ENCODE measurements at places on chromosomes 1 and 21.

- no peak for DNase-seq
Measured at GRCh38 chr1:242847390-242847993, 323.0 kb upstream of the PLD5 start.

GRCh38 chr1:167083066-167083665, 7.0 kb downstream of the GPA33 start:
- no peak for DNase-seq

DNA sequence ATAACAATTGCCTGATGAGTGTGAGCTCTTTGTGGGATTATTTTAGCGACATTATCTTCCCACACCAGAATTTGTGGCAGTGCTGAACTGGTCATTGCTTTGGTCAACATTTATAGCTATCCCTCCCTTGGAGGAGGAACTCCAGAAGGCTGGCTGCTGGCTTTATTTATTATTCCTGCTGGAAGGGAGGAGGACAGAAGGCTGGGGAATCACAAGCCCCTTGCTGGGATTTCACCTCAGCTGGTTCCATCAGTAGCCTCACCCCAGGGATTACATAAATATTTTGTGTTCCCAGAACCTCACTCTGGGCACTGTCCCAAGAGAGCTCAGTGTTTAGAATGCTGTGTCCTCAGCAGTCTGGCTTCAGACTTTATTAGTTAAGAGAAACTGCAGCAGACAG, 102.8 kb upstream of the C1orf21 start:
- no peak for DNase-seq

- no peak for DNase-seq
Measured at GRCh38 chr1:245598524-245599305, 443.9 kb downstream of the KIF26B start.

DNA sequence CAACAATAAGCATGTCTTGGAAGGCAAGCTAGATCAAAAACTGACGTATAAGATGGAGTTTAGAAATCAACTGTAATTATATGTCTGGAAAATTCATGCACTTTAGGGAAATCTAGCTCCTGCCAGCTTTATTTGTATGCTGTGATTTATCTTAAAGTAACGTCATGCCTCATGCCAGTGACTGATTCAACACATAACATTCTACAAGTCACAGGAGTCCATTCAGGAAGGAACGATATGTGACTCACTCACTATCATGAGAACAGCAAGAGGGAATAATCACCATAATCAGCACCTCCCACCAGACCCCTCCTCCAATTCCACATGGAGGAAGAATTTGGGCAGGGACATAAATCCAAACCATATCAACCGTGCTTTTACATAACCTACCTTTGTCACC, 682.4 kb upstream of the ADAMTS5 start:
- DNase-seq: no peak

DNA sequence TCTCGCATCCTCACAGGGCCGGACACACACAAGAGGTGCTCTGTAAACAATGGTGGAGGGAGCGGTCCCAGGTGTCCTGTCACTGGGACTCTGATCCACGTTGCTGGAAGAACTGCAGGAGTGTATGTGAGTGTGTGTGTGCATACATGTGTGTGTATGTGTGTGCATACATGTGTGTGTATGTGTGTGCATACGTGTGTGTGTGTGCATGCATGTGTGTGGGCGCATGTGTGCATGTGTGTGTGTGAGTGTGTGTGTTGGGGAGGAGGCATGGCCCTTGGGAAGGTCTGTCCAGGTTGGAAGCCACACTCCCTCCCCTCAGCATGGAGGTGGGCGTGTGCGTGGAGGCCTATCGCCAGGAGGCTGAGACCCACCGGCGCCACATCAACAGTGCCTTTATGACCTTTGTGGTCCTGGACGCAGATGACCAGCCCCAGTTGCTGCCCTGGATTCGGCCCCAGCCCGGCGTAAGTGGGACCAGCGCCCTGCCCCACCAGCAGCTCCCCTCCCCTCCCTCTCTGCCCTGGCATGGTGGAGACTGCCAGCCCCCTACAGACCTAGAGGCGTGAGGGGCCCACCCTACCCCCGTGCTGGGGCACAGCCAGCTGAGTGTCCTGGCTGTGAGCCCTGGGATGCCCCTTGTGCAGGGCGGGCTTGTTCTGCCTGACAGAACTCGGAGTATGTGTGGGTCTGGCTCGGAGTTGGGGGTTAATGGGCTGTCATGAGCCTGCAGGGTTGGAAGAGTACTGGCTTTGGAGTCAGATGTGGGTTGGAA, 22.2 kb downstream of the FAM151A start:
- DNase-seq: no peak

DNA sequence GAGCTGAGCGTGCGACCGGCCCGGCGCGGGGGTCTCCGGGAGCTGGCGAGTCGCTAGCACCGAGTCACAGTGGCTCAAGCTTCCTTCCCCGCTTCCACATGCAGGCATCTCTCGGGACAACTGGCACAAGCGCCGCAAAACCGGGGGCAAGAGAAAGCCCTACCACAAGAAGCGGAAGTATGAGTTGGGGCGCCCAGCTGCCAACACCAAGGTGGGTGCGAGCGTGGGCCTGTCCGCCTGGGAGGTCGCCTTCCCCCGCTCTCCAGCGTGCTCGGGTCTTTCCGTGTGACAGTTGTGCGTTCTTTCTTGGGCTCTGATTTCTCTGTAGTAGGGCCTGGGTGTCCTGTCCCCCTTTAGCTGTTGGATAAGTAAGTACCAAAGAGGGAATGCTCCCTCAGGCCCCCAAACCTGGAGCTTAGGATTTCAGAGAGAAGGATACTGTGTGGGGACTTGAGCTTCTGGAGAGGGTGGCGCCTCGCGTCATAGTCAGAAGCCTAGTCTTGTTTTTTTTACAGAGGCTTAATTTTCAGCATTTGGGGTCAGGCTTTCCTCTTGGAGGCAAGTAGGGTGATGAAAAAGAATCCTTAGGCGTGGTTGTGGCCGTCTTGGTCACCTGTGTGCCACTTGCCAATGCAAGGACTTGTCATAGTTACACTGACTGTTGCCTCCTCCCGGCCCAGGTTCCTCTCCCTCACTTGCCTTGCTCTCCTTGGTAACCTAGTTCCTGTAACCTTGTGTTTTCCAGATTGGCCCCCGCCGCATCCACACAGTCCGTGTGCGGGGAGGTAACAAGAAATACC, 790 bp downstream of the RPS8 start:
- DNase-seq: no peak

DNA sequence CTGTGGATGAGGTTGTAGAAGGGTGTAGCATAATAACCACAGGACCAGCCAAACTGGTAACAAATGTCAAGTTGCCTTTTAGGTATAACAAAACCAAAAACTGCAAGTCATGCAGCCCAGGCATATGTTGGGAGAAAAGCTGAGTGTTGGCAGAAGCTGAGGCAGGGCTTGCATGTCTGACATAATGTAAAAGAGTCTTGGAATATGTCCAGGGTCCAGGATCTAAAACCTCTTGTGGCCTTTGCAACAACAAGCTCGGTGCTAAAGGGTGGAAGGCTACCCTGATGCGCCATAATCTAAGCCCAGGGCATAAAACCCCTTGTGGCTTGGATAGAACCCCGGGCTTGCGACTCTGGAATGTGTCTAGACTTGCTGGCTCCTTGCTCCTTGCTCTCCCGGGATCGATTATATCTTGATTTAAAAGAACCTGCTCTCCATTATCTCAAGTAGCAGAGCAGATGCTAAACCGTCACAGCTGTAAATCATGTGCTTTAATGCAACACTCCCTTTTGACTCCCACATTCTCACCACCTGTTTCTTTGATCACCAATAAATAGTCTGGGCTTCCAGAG, 26.5 kb upstream of the SLC35A3 start:
- no peak for DNase-seq
